ENCODE measurements at places on chromosomes 3 and 15.

DNA sequence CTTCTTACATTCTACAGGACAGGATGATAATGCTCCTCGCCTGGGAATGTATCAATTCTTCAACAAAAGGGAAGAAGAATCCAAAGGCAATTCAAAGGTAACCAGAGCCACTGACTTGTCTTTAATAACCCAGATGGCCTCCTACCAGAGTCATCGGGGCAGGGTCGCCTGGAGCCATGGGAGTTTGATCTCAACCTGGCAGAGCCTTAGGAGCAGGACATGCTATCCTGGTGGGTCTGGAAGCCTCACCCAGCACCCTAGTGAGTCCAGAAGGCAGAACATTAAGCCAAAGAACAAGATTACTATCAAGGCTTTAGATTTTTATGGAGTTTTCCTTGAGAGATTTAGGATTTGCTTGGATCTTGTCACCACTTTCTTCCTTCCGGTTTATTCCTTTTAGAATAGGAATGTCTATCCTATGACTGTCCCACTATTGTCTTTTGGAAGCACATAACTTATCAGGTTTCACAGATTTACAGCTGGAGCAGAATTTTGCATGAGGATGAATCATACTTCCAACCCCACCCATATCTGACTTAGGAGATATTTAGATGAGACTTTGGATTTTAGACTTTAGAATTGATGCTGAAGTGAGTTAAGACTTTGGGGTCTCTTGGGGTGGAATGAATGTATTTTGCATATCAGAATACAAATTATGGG lies 330.3 kb upstream of the GOLIM4 start:
- DNase-seq: no peak

DNA sequence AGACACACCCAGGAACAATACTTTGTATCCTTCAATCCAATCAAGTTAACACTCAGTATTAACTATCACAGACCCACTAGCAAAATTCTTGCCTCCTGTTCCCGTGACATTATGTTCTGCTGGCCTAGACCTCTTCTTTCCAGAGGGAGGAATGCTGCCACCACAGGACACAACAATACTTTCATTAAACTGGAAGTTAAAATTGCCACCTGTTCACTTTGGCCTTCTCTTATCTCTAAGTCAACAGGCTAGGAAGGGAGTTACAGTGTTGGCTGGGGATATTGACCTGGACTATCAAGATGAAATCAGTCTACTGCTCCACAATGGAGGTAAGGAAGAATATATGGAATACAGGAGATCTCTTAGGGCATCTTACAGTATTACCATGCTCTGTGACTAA lies 1000.4 kb upstream of the GBE1 start:
- no peak for DNase-seq

- no peak for DNase-seq
Measured at GRCh38 chr15:38612159-38612863, 47.7 kb upstream of the RASGRP1 start.

GRCh38 chr15:93327364-93327763 lies 238.4 kb upstream of the RGMA start:
- DNase-seq: no peak

DNA sequence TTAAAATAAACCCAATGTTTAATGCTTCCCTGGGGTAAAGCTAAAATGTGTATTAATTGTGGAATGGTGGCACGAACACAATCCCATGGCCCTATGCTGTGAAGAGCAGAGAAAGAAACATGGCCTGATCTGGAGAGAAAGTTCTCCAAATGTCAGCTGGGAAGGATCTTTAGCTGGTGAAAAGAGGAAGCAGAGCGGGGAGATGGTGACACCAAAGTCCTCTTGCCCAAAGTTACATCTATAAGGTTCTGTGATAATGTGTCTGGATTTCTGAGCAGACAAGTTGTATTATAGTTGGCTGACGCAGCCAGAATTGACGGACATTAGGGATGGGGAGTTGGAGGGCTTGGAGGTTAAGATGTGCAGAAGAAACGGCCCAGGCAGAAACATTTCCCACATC lies 196.2 kb downstream of the CHST2 start:
- DNase-seq: no peak

GRCh38 chr3:151183265-151183671 lies 19.7 kb downstream of the GPR171 start:
- DNase-seq: no peak

DNA sequence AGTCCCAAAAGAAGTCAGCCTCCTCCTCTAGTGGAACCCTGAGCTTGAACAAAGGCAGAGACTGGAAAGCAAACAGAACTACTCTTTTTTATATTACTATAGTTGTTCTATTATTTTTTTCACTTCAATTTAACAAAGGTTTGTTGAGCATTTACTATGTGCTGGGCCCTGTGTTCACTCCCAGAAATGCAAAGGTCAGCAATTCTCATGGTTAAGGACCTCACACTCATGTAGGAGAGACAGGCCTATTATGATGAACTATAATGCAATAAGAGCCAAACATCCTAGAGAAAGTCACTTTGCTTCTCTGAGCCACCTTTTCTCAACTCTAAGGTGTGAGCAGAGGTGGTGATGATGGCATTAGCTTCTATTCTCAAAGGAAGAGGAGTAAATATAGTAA lies 82.1 kb upstream of the ARHGEF3 start:
- no peak for DNase-seq

DNA sequence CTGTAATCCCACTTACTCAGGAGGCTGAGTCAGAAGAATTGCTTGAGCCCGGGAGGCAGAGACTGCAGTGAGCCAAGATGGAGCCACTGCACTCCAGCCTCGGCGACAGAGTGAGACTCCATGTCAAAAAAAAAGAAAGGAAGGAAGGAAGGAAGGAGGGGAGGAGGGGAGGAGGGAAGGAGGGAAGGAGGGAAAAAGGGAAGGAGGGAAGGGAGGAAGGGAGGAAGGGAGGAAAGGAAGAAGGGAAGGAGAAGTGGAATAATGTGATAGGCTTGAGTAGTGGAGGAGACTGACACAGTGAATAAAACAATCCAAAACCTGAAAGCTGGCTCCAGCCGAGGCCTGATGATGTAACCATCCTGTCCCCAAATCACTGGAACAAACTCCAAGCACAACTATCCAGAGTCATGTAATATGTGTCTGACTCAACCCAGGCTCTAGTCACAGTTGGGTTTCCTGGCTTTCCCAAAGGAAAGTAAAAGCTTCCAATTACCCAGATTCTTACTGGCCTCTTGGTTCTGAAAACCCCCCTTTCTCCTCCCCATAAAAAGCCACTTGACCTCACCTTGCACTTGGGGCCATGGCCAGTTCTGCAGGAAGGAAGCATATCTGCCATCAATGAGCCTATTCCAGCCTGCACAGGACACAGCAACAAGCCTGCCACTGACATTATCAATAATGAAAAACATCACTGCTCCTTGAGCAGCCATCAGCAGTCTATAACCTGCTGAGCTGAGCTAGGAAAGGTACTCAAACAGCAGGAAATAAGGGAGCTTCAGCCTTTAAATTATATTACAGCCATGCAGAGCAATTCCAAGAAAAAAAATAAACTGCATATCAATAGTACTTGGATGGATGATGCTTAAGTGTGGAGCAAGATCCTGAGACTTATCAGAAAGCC lies 48.3 kb downstream of the MB21D2 start:
- no peak for DNase-seq

DNA sequence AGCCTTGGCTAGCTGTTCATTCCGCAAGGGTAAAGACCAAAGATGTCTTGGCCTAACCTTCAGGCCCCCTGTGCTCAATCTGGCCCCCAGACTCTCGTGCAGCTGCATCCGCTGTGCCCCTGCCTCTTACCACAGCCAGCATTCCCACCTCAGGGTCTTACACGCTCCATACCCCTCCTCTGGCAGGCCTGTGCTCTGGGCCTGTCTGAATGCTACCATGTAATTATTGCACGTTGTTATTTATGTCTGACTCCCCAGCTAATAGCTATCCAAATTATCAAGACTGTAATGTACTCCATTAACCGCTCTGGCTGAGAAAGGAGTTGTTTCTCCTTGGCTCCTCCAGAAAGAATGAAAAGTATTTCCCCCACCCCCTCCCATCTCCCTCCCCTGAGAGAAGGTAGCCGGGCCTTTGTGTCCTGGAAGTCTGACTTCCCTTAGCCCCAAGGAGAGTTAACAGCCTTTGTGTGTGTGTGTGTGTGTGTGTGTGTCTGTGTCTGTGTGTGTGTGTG lies 54.5 kb upstream of the UBE2E1 start:
- no peak for DNase-seq

- no peak for DNase-seq
Measured at GRCh38 chr15:32683906-32684584, 33.8 kb upstream of the GREM1 start.

DNA sequence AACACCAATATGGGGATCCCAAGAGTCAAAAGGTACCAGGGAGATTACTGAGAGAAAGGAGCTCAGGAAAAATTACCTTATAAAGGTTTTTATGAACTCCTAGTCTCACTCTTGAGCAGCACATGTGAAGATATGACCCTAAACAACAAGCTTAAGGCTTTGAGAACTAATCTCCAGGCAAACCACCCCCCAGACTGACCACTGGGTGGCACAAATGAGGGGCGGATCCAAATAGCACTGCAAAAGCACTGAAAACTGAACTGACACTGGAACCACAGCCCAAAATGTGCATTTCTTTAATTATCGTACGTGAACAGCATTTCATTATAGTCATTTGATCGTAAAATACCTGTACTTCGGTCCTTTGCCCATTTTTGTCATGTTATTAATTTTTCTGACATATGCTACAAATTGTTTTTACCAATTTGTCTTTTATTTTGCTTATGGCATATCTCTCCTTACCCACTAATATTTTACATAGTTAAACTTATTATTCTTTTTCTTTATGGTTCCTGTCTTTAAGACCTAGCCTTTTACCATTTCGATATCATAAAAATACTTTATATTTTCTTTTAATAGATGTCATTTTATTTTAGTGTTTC lies 31.5 kb upstream of the TFDP2 start:
- DNase-seq: no peak

GRCh38 chr3:8357859-8358258 lies 143.8 kb upstream of the LMCD1 start:
- DNase-seq: no peak

- no peak for DNase-seq
Measured at GRCh38 chr3:116591236-116591635, 118.3 kb upstream of the TUSC7 start.

DNA sequence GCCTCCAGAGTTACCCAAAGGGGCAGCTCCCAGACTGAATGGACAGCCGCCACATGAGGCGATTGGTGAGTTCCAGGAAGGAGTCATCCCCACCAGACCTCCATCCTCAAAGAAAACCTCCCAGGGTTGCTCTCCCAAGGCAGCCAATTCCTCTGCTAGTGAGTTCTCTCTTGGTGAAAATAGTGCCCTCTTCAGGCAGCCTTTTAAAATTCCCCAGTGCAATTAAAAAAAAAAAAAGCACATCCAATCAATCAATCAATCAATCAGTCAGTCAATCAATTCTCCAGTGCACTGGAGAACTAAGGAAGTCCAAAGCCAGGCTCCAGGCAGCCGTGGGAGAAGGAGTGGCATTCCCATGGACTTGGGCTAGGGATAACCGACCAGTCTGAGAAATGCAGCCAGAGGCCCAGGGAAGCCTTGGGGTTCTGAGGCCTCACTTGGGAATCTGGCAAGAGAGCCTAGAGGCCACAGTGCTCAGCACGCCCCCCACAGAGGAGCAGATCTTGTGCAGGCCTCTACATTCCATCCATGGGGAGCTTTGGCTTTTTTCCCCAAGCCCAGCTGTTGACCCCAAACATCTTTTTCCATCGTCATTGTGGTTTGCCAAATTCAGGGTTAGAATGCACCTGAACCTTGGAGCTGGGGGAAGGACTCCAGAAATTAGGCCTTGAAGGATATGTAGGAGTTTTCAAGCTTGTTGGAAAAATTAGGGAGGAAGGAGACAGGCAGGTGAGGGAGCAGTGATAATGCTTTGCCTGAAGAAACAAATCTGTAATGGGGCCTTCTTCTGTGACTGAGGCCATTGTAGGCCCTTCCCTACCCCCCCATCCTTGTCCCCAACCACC lies 4.8 kb downstream of the PAQR5 start:
- DNase-seq: no peak

GRCh38 chr3:143443851-143444331 lies 324.3 kb downstream of the CHST2 start:
- DNase-seq: no peak

- DNase-seq: peak; percentile 14
Measured at GRCh38 chr3:197736010-197736490, 654 bp downstream of the RUBCN start.

DNA sequence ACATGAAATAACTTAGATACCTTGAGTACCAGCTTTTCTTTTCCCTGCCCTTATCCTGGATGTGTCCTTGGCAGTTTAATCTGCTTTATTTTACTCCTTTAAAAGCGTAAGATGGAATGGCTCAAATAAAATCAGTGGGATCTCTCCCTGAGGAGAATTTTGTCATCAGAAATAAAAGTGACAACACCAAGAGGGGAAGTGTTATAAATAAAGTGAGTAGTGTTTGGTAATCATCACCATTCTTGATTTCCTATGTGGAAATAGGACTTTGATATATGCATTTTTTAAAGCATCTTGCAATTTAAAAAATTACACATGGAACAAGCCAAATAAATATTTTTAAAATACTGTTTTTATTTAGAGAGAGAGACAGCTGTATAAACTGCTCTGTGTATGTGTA lies 76.5 kb downstream of the MBNL1 start:
- DNase-seq: no peak

DNA sequence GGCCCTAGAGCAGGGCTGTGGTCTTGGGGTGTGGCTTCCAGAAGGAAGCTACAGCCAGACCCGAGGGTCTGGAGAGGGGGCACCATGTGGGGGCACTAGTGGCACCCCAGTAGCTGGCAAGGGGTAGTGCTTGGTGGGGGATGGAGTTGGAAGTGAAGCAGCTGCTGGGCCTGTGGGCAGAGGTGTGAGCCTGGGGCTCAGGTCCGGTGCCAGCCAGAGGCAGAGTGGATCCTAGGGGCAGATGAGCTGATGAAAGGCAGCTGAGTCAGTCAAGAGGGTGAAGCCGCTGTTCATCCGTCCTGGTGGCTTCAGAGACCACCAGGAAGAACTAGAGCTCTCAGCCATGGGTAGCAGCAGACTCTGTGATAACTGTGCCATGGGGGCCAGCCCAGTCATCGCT lies 172.6 kb downstream of the TBC1D2B start:
- no peak for DNase-seq

GRCh38 chr15:48631176-48631770 lies 14.2 kb downstream of the FBN1 start:
- DNase-seq: no peak

DNA sequence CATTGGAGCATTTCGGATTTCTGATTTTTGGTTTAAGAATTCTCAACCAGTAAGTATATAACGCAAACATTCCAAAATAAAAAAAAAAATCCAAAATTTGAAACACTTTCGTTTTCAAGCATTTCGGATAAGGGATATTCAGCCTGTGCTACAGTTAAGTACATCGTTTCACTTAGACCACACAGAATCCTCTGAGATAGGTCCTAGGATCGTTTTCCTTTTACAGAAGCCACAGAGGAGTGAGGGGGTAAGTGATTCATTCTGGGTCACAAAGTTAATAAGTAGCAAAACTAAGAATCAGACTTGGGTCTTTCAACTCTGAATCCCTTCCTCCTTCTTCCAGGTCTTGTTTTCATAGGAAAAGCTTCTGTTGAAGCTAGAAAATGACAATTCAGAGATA lies 249.3 kb downstream of the BBX start:
- no peak for DNase-seq

- peak; percentile 76 for DNase-seq
Measured at GRCh38 chr3:107523539-107524325, 970 bp downstream of the BBX start.
